ENCODE measurements at places on chromosomes 12 and 14.

GRCh38 chr14:76390621-76391020, 14.7 kb downstream of the ESRRB start:
- no peak for DNase-seq

- DNase-seq: no peak
These were observed 173.2 kb upstream of the PWP1 start for GRCh38 chr12:107512391-107512790.

DNA sequence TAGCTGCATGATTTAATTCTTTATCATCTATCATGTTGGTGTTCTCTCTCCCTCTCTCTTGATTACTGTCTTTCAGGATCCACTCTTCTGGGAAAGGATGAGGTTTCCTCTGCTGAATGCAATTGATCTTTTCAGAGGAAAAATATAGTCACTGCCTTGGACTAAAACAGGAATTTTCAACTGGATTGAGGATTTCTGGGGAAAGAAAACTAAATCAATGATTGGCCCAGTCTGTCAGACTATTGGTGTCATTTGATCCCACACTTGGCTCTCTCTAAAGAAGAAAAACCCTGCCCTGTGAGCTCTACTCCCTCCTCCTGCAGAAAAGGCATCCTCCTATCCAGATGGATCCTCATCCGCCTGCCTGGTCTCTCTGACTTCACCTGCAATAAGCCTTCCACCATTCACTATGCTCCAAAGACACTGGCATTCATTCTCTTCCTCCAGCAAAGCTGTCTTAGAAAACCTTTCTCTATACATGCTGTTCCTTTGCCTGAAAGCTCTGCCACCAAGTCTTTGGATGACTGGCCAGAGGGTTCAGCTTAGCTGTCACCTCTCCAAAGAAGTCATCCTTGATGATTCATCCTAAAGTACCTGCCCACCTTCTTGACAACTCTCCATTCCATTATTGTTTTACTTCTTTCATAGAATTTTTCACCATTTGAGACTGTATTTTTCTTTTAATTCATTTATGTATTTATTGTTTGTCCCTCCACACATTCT, 127.7 kb upstream of the CAND1 start:
- no peak for DNase-seq

- DNase-seq: no peak
These were observed 53.8 kb upstream of the CLEC14A start for GRCh38 chr14:38309522-38310277.

DNA sequence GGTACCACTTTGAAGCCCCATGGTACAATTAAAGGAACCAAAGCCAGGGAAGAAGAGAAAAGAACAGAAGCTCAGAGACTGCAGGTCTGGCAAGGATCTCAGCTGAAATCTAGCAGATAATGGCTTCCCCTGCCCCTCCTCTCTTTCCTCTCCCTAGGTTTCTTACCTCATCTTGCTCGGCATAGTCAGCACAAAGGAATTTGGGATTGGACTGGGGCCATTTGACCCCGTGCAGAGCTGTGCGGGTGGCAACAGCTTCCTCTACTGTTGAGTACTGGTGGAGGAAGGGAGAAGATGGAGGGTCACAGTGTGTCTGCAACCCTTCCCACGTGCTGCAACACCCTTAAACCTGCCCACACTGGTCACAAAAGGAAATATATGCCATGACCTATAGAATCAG, 4.7 kb upstream of the CDH24 start:
- peak; percentile 84 for DNase-seq

GRCh38 chr12:93173178-93173957, 204.4 kb upstream of the NUDT4 start:
- no peak for DNase-seq

DNA sequence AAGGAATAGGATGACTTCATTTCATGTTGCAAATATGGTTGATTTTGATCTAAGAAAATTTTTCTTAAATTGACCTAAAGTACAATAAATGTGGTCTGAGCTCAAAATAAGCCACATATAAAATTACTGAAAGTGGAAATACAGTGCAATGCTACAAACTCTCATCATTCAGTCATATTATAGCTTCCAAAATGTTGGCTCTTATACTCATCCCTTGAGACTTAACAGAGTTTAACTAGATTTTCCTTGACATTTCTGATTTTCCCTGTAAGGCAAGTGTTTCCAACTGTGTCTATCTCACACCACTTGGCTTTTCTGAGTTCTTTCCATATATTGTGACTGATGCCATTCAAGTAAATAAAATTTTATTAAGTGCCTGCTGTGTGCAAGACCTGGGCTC, 123.7 kb upstream of the NTF3 start:
- DNase-seq: no peak

GRCh38 chr14:69685218-69685616, 73.8 kb downstream of the SUSD6 start:
- DNase-seq: no peak

DNA sequence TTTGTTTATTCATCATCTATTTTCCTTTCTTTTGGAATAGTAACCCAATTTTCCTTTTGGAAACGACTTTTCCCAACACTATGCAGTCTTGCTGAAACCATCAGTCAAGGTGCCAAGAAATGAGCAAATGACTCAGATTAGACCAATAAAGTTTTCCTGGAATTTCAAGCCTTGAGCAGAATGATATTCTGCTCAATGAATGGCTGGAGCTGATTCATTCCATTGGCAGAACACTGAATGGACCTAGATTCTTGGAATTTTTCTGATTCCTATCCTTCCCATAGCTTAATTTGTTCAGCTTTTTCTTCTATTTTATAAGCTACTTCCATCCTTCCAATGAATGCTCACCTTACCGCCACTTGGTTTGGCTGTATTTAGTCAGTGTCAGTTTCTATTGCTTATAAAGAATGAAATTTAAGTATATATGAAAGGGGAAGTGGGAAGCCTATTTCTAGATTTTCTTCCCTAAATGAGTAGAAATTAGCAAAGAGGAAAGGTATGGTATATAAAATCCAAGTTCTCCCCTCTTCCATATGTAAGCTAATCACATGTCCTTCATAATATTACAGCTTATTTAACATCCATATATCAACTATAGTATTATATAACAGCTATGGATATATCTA, 89.0 kb downstream of the C14orf39 start:
- DNase-seq: peak; percentile 46

GRCh38 chr12:92621833-92622232, 81.0 kb upstream of the PLEKHG7 start:
- no peak for DNase-seq

DNA sequence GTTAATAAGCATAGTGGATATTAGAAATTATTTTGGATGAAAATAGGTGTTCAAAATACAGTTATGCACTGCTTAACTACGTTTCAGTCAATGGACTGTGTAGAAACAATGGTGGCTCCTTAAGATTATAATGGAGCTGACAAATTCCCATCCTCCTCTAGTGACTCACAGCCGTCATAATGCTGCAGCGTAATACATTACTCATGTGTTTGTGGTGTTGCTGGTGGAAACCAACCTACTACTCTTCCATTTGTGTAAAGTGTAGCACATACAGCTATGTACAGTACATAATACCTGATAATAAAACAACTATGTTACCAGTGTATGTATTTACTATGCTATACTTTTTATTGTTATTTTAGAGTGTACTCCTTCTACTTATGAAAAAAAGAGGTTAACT, 111.2 kb upstream of the TMCC3 start:
- DNase-seq: peak; percentile 53

DNA sequence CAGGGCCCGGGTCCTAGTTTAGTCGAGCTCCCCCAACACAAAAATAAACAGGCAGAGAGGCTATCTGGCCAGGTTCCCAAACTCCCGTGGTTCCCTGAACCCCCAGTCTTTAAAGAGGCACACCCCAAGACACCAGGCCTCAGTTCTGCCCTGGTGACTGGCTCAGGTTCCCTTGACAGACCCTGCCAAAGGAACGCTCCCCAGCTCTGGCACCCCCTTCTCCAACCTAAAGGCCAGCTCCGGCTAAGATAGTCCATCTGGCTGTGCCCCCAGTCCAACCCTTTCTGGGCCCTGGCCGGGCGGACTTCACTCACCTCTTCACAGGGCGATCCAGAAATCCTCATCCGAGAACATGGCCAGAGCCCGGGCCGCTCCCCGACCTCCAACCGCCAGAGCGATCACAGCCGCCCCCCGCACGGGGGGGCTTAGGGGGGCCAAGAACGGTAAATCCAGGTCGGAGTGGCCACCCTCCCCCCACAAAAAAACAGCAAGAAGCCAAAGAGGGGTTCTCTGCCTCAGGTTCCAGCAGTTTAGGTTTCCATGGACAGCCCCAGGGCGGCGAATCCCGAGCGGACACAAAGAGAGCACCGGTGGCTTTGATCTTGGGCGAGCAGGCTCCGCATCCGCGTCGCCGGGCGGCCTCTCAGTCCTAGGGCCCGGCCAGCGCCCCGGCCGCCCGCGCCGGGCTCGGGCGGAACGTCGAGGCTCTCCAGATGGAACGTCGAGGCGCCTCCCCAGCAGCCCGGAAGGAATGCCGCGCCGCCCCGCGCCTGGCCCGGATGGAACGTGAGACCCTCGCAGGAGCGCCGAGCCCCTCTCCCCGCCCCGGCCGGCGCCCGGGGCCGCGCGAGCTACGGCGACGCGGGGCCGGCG, 1.1 kb downstream of the KMT2D start:
- peak; percentile 29 for DNase-seq

DNA sequence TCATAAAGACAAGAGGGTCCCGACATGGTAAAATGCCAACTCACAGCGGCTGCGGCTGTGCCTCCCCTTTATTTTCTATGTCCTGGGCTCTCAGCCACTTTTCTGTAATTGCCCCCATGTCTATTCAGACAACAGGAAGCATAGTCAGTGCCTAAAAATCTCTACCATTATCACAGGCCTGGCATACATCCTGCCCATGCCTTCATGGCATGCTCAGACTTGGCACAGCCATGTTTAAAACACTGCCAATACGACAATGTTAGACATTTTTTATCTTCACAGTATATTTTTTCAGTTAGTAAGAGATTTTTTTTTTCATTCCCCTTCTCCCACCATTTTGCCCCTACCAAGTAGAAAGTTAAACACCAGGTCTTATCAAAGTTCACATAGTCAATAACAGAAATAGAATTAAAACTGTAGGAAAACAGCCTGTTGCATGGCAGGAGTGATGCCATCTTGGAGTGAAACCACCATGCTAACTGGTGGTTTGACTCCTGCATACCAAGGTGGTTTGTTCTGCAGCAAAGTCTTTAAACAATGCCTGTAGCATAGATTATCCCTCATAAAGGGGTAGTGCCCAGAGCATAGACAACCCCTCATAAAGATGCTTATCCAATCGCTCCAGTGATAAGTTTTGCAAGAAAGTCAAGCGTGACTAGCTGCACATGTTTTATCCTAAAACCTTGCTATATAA, 18.9 kb upstream of the CERS5 start:
- DNase-seq: no peak

GRCh38 chr12:56978397-56979138, 21.2 kb upstream of the RDH16 start:
- no peak for DNase-seq

- no peak for DNase-seq
These were observed 140.7 kb upstream of the PRICKLE1 start for GRCh38 chr12:42730291-42730690.

DNA sequence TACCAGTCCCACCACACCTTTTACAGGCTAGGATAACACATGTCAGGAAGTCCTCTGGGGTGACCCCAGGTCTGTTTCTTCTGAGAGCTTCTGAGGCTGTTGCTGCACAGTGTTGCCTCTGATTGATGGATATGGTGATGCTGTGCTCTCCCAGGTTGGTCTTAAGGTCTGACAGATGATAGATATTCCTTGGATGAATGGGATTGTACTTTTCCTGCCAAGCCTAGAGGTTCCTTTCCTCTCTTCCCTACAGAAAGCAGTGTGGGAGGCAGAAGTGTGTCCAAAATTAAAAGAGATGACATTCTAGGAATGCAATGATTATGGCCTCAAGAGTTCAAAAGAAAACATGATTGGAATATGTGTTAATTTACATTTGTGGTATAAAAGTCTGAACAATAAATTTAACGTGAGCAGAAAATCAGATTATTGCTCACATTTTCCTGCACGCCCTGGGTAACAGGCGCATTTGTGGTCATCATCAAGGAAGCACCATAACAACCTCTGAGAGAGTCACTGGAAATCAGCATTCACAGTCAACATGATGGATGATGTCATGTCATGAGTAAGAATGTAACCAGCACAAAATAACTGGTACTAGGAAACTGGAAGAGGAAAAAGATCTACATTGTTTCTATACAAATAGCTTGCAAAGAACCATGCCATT, 73.7 kb downstream of the BBS10 start:
- DNase-seq: no peak

DNA sequence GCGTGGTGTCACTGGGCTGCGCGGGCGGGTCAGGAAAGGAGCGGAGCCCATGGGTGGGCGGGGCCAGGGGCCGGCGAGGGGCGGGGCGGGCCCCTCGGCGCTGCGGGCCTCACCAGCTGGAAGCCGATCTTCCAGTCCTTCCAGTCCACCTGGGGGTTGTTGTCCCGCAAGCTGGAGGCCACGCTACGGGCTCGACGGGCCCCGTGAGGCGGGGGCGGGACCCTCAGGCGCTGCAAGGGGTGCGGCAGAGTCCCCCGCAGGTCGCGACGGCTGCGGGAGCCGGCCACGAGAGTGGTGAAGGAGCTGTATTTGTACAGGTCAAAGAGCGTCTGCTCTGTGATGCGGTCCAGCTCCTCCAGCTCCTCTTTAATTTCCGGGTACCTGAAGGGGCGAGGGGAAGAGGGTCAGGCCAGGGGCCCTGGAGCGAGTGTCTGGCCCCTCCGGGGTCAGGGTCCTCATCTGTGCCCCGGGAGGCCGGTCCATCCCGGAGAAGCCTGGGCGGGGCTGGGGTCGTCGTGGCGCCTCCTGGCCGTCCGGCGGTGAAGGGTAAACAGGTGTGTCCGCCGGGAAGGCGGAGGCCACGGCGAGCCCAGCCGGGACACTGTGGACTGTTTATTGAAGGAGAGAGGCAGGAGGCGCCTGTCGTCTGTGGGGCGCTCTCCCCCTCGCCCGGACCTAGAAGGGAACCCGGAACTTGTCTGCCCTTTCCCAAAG, 11.9 kb downstream of the SCNN1A start:
- no peak for DNase-seq

DNA sequence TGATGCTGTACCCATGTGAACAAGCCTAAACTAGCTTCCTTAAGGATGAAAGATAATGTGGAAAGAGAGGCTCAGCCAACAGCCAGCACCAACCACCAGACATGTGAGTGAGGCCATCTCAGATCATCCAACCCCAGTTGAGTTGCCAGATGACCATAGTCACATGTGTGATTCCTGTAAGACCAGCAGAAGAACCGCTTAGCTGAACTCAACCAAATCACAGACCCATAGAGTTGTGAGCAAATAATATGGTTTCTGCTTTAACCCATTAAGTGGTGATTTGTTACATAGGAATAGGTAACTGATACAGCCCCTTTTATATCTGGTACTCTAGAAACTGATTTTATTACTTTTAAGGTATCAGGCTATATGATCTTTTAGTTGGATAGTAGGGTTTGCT, 17.6 kb upstream of the ELK3 start:
- DNase-seq: no peak

- no peak for DNase-seq
These were observed 2.4 kb downstream of the ETNK1 start for GRCh38 chr12:22627371-22627770.

Data from urothelium cell line (cell line).